Activated CD4-positive, alpha-beta memory T cell treated with anti-CD3 and anti-CD28 coated beads for 36 hours (primary cell): ENCODE measurements at places on chromosomes 13 and 19.
A peak's percentile ranks its signal among the peaks of the same experiment; 100 is the strongest.

DNA sequence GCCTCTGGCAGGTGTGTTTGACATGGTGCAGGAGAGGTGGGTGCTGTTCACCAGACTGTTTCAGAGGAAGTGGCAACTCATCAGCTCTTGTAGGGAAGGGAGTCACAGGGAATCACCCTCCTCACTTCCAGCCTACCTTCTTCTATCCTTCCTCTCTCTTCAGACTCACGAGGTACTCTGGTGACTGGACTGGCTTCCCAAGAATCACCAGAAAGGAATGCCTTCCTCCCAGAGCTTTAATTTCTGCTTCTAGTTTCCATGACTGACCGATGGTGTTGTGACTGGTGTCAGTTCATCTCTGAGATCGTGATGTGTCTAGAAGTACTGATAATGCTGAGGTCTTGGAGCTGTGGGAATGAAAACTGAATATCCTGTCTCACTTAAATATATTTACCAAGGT is 247.3 kb downstream of the KCTD12 start:
- no peak overlapping the region for H3K27ac ChIP-seq
- no peaks in the 10 kb centered on the region for H3K36me3 ChIP-seq
- no peaks in the 10 kb centered on the region for H3K4me1 ChIP-seq
- H3K4me3 ChIP-seq, result no peak overlapping the region
- DNase-seq, result no peak

- H3K27me3 ChIP-seq, result peaks cover 8% of the 10 kb centered on the region
- peak within 1 kb of the TSS; percentile 54 for H3K27ac ChIP-seq
- DNase-seq, result peak; percentile 56
- H3K4me3 ChIP-seq, result peak within 1 kb of the TSS; percentile 52
- peaks cover 20% of the 10 kb centered on the region for H3K4me1 ChIP-seq
- peaks cover 2% of the 10 kb centered on the region for H3K36me3 ChIP-seq
Observed at GRCh38 chr19:4539693-4540581, at the start of gene LRG1. TSS of gene LRG1 (minus strand) at chr19:4540036. CDS start at chr19:4540013, 23 bp downstream.

- peaks cover 28% of the 10 kb centered on the region for H3K36me3 ChIP-seq
- H3K4me3 ChIP-seq, result no peak overlapping the region
- peaks cover 3% of the 10 kb centered on the region for H3K4me1 ChIP-seq
- H3K27ac ChIP-seq, result no peak overlapping the region
- DNase-seq, result no peak
Observed at GRCh38 chr19:39369200-39369599, 21.7 kb downstream of the PAF1 start.

DNA sequence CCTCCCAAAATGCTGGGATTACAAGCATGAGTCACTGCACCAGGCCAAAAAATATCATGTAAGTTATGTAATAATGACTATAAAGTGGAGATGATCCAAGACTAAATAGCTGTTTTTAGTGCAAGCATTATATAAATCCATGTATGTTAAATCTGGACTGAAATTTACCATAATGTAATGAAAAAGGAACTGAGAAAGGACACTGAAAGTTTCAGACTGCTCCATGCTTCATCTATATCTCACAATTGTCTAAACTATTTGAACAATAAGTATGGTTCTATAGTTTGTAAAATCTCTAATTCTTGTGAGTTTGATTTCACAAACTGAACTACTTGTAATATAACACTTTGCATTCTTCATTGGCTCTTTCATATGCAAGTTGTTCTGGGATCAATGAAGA is 2299.5 kb downstream of the PCDH9 start:
- DNase-seq, result no peak
- no peaks in the 10 kb centered on the region for H3K27me3 ChIP-seq
- H3K27ac ChIP-seq, result no peak overlapping the region
- H3K36me3 ChIP-seq, result no peaks in the 10 kb centered on the region

GRCh38 chr19:5916181-5916708 is 2.2 kb downstream of the CAPS start:
- no peaks in the 10 kb centered on the region for H3K27me3 ChIP-seq
- H3K27ac ChIP-seq, result no peak overlapping the region
- no peaks in the 10 kb centered on the region for H3K4me1 ChIP-seq

GRCh38 chr19:2668175-2668763 is 34.2 kb downstream of the GNG7 start:
- H3K27me3 ChIP-seq, result no peaks in the 10 kb centered on the region
- no peaks in the 10 kb centered on the region for H3K4me1 ChIP-seq
- no peak for DNase-seq

DNA sequence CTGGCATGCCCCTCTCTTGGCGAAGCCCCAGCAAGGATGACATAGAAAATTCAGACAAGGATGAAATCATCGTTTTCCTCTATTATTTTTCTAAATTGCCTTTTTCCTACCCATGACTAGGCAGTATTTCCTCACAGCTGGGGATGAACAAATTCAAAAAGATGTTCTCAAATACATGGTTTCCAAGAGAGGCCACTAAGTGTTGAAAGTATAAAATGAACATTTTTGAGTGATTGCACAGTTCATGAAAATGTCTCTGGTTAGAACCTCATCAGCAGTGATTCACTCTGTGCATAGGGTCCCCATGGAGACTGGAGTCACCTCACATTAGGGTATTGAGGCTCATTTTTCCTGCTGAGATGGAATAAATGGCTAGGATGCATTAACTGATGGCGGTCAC is 373.7 kb downstream of the DNAJC15 start:
- DNase-seq, result no peak
- H3K27me3 ChIP-seq, result peaks cover 5% of the 10 kb centered on the region
- H3K4me1 ChIP-seq, result no peaks in the 10 kb centered on the region
- H3K36me3 ChIP-seq, result no peaks in the 10 kb centered on the region
- H3K27ac ChIP-seq, result no peak overlapping the region

DNA sequence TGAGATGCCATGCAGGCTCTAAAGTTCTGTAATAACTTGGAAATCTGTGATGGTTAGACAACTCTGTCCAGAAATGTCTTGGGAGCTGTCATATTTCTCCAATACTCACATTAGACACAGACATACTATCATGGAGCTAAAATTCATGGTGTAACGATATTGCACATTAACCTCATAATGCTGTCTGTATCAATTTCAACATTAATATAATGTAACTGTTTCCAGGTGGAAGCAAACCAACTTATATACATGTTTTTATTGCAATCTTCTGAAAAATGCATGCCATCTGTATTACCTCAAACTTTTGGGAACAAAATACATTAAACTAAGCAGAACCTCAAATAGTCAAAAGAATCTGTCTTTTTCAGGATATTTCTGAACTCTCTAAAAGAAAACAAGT is 14.7 kb upstream of the SPART start:
- H3K4me3 ChIP-seq, result no peak overlapping the region
- H3K27ac ChIP-seq, result no peak overlapping the region
- no peaks in the 10 kb centered on the region for H3K36me3 ChIP-seq
- H3K4me1 ChIP-seq, result no peaks in the 10 kb centered on the region
- H3K27me3 ChIP-seq, result peaks cover 5% of the 10 kb centered on the region
- no peak for DNase-seq

DNA sequence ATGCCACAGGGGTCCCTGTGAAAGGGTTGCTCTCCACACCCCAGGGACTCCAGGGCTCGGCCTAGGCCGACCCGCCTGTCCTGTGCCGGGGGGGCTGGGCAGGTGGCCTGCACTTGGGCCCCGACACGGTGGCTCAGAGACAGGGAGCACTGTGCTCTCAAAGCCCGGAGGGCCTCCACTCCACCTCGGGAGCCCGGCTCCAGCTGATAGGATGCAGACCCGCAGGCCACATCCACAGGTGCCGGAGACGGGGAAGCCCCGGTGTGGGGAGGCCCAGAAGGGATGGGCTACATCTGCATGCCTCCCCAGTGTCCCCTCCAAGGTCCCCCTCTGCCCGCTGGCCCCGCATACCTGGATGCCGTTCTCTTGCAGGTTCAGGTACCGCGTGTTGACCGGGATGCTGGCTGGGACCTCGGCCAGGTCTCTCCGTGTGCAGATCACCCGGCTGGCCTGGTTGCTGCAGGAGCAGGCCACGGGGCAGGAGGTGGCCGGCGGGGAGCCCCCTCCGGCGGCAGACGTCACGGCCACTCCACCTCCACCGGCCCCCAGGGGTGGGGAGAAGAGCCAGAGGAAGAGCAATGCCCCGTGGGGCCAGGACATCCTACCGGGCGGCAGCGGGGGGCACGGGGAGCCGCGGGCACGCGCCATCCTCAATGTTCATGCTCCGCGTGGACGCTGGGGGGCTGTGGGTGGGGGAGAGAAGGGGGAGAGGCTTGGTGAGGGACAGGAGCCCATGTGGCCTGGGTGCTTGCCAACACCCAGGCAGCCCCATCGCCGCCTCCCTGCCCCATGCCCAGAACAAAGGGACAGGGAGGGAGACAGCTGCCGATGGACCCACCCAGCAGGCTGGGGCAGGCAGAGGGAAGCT is 19.8 kb downstream of the LRRC4B start:
- H3K4me3 ChIP-seq, result no peak overlapping the region
- no peaks in the 10 kb centered on the region for H3K36me3 ChIP-seq
- H3K27me3 ChIP-seq, result peaks cover 33% of the 10 kb centered on the region
- DNase-seq, result no peak

DNA sequence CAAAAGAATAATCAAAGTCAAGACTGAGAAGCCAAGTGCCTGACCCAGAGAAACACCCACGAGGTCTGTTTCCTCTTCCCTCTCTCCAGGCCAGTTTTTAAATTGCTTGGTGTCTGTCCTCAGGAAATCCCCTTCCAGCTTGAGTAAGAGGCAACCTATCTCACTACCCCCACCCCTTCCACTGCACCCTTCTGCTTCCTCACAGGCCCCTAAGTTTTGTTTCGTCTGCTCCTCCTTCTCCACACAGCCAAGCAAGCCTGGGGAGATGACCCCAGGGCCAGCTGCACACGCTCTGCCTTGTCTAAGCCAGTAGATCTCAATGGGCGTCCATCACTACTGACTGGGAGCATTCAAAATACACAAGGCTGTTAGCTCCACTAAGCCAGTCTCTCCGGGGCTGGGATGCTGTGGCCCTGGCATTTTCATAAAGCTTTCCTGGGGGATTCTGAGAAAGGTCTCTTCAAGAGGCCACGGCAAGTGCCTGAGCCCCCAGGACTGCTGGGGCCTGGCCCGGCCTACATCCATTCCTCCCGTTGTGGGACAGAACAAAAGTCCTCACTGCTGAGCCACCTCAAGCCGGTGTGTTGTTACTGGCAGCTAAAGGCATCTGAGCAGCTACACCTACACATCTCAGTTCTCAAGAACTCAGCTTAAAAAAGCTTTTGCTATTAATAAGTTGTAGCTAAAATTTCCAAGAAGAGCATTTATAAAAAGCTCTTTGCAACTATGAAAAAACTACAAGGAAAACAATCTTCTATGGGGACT is 14.9 kb upstream of the IL4I1 start:
- H3K27ac ChIP-seq, result peak overlapping the region; percentile 97
- H3K4me3 ChIP-seq, result peak overlapping the region; percentile 51
- peaks cover 78% of the 10 kb centered on the region for H3K4me1 ChIP-seq
- H3K36me3 ChIP-seq, result peaks cover 77% of the 10 kb centered on the region
- DNase-seq, result peak; percentile 72

DNA sequence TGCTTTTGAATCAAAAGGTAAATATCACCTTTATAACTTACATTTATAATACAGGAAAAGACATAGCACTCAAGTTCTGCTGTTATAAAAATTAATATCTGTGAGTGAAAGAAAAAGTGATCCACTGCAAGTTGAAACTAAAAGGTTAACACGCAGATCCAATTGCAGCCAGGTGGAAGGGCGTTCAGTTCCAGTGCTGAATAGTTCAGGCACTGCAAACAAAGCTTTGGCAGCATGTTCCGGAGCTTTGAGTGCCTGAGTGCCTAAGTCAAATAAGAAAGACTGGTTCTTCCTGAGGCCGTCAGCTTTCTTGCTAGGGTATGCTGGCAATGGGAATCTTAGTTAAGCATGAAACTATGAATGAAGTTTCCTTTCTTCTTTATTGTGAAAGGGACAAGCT is 200.3 kb downstream of the LMO7 start:
- no peaks in the 10 kb centered on the region for H3K4me1 ChIP-seq
- no peak overlapping the region for H3K4me3 ChIP-seq
- no peaks in the 10 kb centered on the region for H3K27me3 ChIP-seq
- H3K36me3 ChIP-seq, result peaks cover 12% of the 10 kb centered on the region
- DNase-seq, result no peak
- H3K27ac ChIP-seq, result no peak overlapping the region

DNA sequence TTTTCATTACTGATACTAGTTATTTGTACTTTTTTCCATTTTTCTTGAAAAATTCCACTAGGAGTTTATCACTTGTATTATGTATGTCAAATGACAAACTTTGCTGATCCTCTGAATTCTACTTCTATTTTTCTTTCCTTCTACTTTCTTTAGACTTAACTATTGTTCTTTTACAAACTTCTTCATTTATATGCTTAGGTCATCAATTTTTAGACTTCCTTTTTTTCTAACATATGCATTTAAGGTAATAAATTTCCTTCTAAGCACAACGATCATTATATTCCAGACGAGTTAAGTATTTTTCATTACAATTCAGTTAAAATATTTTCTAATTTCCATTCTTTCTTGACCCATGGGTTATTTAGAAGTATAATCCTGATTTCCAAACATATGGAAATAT is 240.8 kb downstream of the NHLRC3 start:
- H3K4me1 ChIP-seq, result no peaks in the 10 kb centered on the region
- no peaks in the 10 kb centered on the region for H3K36me3 ChIP-seq
- peaks cover 13% of the 10 kb centered on the region for H3K27me3 ChIP-seq

DNA sequence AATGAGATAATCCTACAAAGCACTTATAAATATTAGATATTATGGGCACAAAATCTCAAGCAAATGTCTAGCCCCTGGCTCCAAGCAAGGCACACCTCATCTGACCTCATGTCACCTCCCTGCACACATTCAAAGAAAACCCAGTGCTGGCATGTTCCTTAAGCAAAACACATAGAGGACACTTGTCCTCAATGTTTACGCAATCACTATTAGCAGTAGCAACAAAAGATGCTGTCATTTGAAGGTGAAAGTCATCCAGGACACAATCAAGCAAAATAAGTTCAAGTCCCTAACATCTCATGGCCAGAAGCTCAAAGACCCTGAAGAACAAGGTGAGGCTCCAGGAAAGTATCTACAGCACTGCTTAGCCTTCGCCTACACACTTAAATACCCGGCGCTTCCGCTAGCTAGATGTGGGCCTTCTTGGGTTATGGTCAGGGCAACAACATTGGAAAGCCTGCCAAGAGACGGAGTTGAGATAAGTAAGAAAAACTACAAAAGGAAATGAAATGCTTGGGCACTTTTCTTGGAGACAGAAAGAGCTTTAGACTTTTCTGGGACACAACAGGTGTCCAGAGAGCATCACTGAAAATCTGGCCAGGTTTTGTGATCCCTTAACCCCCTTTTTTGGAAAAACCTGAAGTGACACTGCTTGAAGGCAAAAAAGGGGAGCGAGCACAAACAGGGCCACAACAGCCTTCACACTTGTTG is 85.7 kb downstream of the FOXO1 start:
- peaks cover 92% of the 10 kb centered on the region for H3K4me1 ChIP-seq
- peak overlapping the region; percentile 46 for H3K27ac ChIP-seq
- H3K4me3 ChIP-seq, result no peak overlapping the region
- no peak for DNase-seq
- no peaks in the 10 kb centered on the region for H3K27me3 ChIP-seq

DNA sequence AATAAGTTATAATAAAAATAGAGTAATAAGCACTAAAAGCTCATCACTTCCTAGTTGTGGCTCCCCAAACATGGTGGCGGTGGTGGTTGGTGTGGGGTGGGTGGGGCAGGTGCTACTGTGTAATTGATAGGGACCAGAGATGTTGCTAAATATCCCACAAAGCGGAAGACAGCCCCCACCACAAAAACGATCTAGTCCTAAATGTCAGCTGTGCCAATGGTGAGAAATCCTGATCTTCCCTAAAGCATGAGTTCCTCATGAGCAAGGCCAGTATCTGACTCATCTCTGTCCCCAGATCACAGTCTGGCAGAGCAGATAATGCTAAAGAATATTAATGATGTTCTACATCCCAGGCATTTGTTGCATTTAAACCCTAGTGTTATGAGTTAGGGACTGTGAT is 1.9 kb upstream of the EDDM13 start:
- no peaks in the 10 kb centered on the region for H3K36me3 ChIP-seq
- no peaks in the 10 kb centered on the region for H3K27me3 ChIP-seq
- no peak for DNase-seq
- H3K4me3 ChIP-seq, result no peak overlapping the region
- H3K27ac ChIP-seq, result no peak overlapping the region
